ENCODE measurements at places on chromosomes 12 and 14. TPM values are rescaled to one million over a fixed set of nuclear protein-coding genes. Genes with fewer than 3 reads are reported as not detected.

DNA sequence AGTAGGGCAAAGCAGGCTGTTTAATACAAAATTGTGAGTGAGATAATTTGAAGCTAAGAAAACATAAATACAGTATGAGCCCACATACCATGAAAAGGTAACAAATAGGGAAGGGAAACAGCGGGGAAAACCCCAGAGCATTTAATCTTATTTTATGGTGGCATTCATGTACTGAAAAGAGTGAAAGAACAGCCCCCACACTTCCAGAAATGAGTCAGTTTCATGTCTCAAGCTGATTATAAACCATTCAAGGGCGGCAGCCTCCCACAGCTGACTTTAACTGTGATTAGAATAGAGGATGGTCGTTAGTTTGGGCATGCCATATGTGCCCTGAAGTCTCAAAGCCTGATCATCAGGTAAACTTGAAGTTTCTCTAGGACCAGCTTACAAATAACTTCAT, 64.5 kb downstream of the FOXG1 start:
- no peak for DNase-seq

GRCh38 chr12:70415987-70416386, 49.9 kb downstream of the KCNMB4 start:
- DNase-seq, result no peak

DNA sequence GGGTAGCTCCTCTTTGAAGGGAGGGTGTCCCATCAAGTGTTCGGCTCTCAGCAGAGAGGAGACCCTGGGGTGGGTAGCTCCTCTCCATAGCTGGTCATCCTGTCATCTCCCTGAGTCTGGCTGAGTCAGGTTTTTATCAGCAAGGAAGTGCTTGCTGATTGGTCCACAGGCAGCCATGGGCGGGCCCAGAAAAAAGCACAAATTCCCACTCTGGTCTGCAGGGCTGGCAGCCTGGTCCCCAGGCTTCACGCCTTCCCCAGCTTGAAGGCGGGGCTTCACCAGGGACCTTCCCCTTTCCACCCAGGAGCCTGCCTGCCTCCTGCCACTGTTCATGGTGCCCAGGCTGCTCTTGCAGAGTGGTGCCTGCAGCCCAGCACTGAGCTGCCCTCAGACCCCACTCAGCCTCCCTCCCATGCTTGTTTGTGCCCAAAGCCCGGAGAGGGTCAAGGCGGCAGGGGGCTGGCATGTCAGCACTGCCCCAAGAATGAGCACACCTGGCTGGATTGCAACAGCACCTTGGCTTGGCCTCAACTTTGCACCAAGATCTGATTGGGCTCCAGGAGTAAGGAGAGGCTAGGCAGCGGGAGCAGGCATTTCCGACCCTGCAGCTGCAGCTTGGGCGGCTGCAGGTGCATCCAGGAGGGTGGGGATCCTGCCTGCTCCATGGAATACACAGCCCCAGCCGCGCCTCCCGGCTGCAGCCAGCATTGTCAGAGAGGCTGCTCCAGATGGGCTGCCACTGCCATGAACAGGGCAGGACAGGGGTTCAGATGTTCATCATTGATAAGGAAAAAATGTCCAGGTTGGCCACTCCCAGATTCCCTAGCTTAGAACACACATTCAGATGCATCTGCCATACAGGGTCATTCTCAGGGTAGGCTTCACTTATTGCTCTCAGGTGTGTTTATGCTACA, 22.0 kb upstream of the WDR89 start:
- no peak for DNase-seq

Gene TAS2R46
- 0.51 TPM for total RNA-seq

Measured in chondrocyte (in vitro differentiated cells).